Mucosa of descending colon (tissue), 3 donors: ENCODE measurements at places on chromosomes 4 and X. TPM values are rescaled to one million over a fixed set of nuclear protein-coding genes. Genes with fewer than 3 reads are reported as not detected.

NLGN3 gene
- total RNA-seq: 0.46 TPM

ERVMER34-1 gene
- total RNA-seq: 0.70 TPM

TLR6 gene
- total RNA-seq: 2.3 TPM

PRDM5 gene
- 10.2 TPM for total RNA-seq

GRCh38 chr4:133270021-133270570 is 121.0 kb downstream of the PCDH10 start:
- no peak for DNase-seq

GRCh38 chr4:15336410-15337167 is 91.2 kb upstream of the C1QTNF7 start:
- DNase-seq: no peak
